ENCODE measurements at places on chromosomes 16 and 17.

DNA sequence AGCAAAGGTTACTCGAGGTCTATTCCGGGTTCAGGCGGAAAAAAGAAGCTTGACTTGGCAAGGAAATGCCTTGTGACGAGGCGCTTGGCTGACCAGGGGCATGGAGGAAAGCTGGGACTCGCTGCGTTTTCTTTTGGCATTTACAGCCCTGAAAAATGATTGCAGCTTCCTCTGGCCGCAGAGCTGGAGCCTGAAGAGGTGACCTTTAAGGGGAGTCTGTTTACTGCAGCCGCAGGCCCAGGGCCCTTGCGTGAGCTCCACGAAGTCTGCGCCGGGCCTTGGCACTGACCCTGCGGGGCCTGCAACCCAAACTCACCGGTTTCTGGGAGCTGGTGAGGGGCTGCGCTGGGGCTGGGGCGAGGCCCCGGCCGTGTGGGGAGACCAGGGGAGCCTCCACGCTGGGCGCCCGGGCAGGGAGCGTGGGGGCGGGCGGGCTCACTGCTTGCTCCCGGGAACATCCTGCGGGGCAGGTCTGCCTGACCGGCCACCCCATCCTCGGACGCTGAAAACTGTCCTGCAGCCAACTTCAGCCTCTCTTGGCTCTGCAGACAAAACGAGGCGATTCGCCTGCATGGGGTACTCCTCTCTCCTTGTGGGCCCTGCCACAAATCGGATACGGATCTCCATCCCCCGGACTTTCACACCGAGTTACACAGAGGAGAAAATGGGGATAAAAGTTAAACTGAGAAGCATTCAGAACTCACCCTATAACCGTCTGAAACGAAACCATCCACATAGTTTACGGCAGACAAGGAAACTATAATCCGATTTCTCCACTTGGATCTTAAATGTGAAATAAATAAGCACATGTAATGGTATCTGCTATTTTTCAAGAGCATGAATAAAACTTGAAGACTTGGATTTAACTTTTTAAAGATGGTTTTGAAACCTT lies 206.3 kb upstream of the FOXF1 start:
- DNase-seq, result peak; percentile 89

DNA sequence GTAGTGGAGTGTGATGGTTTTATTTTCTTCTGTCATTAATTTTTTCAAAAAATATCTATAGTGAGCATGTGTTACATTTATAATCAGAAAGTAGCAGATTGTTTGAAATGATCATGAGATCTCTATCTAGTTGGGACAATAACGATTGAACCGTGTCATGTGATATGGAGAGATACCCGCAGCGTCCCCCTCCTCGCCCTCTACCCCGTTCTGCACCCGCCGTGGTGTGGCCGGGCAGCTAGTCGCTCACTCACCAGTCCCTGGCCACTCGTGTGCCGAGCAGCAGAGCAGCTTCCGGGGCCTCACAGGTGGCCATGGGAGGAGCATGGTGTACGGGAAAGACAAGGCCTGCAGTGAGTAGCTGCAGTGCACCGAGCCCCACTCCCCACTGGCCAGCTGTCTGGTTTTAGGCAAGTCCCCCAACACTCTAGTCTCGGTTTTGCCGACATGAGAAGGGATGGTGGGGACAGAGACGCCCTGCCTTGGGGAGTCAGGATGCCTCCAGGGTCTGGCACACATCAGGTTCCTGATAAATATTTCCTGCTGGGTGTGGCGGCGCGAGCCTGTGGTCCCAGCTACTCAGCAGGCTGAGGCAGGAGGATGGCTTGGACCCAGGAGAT lies 15.3 kb downstream of the MLYCD start:
- no peak for DNase-seq

DNA sequence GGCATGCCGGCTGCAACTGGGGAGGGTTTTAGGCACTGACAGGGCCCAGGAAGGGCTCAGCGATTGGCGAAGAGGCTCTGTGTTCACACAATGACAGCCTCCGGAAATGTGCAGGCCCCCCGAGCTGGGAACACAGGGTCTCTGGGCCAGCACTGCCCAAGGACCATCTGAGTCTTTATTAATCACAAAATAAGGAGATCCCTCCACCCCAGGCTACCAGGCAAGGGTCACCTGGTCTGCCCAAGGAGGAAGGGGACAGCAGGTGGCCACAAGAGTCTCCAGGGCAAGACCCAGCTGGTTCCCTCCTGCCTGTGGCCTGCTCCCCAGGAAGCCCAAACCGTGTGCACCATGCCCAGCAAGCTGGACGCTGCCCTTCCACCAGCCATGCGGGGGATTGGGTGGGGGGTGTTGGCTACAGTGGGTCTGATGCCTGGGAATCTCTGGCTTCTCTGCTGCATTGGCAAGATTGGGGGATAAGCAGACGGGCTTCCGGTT lies 52.1 kb upstream of the TNRC6C start:
- DNase-seq, result no peak

DNA sequence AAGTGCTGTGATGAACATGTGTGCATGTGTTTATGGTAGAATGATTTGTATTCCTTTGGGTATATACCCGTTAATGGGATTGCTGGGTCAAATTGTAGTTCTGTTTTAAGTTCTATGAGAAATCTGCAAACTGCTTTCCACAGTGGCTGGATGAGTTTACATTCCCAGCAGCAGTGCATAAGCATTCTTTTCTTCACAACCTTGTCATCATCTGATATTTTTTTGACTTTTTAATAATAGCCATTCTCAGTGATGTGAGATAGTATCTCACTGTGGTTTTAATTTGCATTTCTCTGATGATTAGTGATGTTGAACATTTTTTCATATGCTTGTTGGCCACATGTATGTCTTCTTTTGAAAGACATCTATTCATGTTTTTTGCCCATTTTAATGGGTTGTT lies 18.5 kb downstream of the CCL8 start:
- no peak for DNase-seq

GRCh38 chr17:60514053-60514452 lies 12.0 kb downstream of the APPBP2 start:
- DNase-seq, result no peak

DNA sequence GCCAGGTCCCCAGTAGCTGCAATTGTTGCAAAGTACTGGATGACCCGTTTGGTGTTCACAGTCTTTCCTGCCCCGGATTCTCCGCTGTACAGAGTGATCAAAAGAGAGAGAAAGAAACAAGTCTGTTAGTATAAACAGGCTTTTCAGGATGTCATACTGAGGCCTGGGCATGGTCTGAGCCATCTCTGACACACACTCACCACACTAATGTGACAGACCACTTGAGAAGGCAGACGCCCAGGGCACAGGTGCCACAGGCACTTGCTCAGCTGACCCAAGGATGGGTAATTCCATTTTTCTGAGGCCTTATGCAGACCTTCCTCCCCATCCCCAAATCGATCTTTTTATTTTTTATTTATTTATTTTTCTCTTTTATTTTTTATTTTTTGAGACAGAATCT lies 7.5 kb downstream of the MYH3 start:
- DNase-seq, result no peak

Measured in mesenteric fat pad (tissue), 1 donor.